Astrocyte (in vitro differentiated cells and primary cell): ENCODE measurements at places on chromosomes 2 and 18.

DNA sequence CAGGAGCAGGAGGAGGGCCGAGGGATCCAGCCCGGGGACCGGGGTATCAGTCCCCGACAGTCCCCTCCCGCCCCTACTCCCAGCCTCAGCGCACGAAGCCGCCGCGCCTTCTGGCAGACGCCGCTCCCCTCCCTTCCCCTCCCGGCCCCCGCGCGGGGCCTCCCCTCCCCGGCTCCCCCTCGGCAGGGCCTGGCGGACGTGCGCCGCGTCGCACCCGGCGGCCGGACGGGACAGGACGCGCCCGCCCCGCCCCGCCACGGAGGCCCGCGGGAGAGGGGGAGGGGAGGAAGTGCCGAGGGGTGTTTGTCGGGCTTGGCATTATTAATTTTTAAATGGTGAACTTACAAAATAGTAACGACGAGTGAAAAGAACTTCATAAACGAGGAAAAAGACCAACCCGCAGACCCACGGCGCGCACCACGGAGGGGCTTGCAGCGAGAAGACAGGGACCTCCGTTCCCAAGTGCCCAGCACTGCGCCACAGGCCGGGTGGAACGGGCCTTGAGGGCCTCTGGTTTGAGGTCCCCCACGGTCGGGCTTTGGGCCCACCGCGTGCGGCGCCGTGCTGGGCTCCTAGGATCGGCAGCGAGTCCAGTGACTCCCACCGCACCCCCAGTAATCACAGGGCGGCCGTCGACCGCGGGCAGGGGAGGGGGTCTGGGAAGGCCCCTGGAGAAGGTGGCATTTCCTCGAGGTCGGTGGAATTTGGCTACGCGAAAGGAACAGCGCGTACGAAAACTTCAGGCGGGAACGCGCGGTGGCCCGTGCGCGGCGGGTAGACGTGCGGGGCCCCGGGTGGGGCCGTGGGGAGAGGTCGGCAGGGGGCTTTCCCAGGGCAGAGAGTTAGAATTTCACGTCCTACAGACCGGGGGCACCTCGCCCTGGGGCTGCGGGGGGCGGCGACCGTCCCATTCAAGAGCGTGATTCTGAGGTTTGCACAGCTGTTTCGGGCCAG is 954 bp upstream of the CTDSP1 start:
- peak; percentile 31 for DNase-seq

DNA sequence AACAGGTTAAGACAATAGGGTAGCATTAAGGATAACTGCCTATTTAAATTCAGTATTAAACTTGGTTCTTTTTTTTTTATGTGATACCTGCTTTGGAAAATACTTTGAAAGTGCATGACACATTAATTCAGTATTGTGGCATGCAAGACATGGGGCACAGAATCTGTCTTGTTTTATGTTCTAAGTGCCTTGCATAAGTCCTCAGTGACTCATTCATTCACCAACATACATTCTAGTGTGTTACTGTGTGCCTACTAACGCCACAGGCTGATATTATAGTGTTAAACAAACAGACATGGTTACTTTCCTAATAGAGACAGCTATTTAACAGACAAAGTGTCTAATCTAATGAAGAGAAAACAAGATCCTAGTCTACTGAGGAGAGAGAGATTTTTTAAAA is 91.7 kb downstream of the GCA start:
- DNase-seq: peak; percentile 6

GRCh38 chr2:129667577-129667976 is 311.9 kb upstream of the RAB6C start:
- DNase-seq: no peak

DNA sequence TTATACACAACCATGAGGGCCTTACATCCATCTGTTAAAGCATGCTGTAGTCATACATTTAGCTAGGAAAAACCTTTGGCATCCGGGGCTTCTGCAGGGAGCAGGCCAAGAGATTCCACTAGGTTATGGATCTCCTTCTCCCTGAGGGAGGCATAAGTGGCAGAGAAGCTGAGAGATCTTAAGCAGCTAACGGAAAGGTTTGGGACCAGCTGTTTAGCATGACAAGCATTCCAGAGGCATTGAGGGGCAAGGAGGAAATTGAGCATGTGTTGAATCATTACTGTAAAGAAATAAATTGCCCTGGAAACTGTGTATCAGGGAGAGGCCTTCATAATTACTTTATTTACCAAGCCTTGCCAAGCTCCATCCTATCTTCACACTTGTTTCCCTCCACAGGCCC is 643.1 kb downstream of the CNTNAP5 start:
- DNase-seq: peak; percentile 4

DNA sequence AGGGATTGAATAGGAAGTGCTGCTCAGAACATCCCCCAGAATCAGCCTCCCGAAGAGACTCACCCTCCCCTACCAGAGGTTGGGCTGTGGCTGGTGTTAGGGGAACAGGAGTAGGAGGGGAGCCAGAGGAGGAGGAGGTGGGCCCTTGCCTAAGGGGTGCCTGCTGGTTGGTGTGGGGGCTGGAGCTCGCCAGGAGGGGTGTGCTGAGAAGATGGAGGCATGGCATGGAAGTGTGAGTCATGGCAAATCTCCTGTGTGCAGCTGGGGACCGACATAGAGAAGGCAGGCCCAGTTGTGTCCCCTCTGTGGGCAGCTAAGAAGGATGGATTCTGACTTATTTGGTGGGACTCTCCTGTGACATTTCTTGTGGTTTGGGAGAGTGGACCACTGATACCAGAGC is 73.7 kb downstream of the DGKD start:
- no peak for DNase-seq

- DNase-seq: no peak
Measured at GRCh38 chr2:181363164-181363563, 94.0 kb upstream of the ITGA4 start.

DNA sequence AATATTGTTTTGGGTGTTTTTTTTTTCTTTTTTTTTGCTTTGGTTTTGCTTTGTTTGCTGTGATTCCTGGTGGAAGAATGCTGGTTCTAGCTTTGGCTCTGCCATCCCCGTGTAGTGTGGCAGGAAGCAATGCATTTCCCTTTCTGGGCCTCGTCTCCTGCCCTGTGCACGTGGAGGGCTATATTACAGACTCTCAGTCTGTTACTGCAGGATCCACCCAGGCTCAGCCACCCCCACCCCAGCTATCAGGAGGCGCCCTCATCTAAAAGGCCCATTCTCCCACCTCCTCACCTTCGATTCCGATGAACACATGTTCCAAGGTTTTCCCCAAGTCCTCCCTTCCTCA is 152.3 kb downstream of the TFCP2L1 start:
- DNase-seq: no peak

- DNase-seq: no peak
Measured at GRCh38 chr18:28808373-28808772, 631.4 kb upstream of the CDH2 start.

DNA sequence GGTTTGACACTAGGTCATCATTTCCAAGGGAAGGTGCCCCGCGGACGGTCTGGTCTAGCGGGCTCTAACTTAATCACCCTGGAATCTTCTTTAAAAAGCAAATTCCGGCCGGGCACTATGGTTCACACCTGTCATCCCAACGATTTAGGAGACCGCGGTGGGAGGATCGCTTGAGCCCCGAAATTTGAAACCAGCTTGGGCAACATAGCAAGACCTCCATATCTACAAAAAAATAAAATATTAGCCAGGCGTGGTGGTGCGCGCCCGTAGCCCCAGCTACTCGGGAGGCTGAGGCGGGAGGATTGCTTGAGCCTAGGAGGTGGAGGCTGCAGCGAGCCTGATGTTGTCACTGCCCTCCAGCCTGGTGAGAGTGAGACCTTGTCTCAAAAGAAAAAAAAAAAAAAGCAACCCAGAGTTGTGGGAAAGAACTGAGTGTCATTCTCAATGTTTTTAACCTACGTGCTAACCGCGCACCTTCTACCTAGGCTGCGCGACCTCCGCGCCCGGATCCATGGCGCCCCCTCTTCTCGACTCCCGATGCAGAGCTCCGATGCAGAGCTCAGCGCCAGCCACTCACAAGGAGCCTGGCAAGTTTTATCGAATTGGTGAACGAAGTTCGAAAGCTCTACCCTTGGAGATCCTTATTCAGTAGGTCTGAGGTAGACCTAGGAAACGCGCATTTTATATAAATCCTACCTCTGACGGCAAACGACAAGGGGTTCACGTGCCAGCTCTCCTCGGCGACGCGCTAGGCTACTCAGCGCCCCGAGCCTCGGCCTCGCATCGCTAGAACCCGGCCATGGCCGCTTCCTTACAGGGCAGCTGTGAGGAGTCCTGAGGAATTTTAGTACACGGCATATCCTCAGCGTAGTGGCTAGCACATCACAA is 888 bp upstream of the TWSG1 start:
- DNase-seq: no peak

DNA sequence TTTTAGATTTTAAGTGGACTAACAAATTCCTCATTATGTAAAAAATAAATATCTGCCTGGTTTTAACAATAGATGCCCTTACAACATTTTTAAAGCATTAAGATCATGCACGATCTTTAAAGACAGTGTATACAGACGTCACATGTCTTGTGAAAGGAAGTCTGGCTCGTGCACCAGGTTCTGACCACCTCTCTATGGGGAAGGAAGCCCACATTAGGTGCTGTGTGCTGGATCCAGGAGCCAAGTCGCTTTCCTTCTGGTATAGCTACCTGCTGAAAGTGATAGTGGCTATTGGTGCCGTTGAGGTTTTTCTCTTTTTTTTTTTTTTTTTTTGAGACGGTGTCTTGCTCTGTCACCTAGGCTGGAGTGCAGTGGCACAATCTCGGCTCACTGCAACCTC is 116.5 kb downstream of the NCK2 start:
- DNase-seq: no peak

GRCh38 chr18:46639386-46639785 is 17.6 kb downstream of the LOXHD1 start:
- no peak for DNase-seq

- peak; percentile 63 for DNase-seq
Measured at GRCh38 chr2:133390156-133390555, 178.1 kb downstream of the NCKAP5 start.

GRCh38 chr2:149470046-149470445 is 117.5 kb downstream of the MMADHC start:
- DNase-seq: no peak

DNA sequence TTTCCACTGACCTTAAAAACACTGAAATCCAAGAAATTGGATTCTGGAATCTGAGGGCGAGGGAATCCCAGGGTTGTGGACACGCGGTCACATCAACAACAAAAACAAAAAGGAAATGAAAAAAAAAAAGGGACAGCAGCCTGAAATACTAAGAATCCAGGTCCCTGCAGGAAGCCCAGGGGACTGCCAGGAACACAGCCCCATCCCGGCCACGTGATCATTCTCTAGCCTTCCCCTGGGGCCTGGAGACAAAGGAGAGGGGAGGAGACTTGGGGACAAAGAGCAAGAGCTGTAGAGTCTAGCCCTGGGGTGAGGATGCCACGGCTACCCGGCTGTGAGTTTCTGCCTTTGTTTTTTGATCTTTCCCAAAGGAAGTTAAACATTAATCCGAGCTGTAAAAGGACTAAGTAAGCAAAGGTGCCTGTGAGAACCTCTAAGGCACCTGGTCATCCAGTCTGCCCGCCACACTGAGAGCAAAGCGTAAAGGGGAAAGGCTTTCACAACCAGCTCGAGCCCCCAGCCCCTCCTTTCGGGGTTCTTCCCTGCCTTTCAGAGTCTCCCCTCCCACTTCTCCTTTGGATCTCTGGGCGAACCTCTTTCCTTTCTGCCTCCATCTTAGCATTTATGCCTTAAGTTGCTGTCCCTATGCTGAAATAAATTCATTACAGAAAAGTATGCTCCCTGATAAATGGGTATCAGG is 57.9 kb upstream of the MSH2 start:
- DNase-seq: peak; percentile 80

DNA sequence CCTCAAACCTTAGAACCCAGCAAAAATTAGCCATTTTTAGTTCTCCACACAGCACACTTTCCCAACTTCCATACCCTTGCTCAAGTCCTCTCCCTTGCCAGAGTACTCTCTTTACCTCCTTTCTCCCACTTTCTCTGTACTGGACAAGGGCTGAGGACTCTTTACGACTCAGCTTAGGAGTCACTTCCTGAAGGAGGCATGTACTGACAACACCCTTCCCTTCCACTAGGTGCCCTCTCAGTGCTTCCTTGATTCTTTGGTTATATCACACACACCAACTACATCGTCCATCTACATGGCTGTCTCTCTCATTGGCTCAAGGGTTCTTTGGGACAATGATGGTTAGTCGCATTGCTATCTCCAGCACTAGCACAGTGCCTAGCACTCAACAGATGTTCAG is 5.2 kb upstream of the C18orf63 start:
- DNase-seq: no peak

DNA sequence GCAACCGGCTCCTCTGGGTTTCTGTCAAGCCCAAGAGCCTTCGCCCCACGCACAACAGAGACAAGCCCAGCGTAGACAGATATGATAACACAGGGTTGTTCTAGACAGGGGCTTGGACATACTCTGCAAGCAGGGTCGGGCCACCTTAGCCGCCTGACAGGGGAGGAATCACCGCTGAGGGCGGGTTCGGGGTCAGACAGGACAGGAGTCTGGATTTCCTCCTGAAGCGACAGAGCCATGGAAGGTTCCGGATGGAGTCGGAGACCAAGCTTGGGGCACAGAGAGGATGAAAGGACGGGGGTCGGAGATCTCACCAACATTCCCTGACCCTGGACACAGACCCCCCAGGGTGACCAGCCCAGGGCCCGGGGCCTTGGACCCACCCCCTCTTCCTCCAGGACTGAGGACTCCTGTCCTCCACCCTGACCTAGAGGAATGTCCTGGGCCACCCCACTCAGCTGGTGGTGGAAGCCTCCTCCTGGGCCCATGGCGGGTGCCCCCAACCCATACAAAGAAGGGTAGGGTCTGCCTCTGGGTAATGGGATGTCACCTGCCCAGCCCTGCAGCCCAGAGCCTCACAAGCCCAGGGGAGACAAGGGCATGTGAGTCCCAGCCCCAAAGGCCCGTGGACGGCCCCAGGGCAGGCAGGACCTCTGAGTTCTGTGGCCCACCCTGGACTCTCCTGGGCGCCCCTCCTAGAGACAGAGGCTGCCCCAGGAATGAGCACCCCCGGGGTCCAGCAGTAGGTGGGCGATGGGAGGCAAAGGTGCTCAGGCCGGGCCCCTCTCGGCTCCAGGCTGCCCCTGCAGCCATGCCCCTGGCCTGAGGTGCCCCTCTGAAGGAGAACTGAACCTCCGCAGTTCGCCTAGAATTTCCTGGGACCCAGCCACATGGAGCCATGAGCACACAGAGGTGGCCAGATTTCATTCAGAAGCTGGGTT is 44.1 kb upstream of the GPC1 start:
- DNase-seq: no peak

GRCh38 chr2:172085460-172086159 is at the start of gene DLX1:
DLX1 (plus strand) TSS chr2:172085507; CDS start chr2:172085678, 171 bp downstream.
- no peak for DNase-seq

- no peak for DNase-seq
Measured at GRCh38 chr2:106782681-106783080, 103.3 kb downstream of the ST6GAL2 start.

GRCh38 chr2:183059561-183059960 is 19.0 kb upstream of the DUSP19 start:
- peak; percentile 89 for DNase-seq

- DNase-seq: peak; percentile 56
Measured at GRCh38 chr2:213251618-213252017, 32.6 kb upstream of the SPAG16 start.

DNA sequence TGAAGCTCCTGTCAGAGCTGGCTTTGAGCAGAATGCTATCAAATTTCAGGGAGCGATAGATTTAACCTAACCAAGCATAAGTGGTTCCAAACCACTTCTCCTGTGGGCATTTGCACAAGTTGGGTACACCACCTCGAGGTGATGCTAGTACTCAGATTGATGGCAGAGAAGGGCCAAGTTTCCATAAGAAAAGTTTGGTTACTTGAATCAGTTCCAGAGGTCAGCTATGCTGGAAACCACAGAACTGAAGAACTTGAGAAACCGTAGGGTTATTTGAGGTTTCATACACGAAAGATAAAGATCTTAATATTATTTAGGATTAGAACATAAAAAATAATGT is 238.2 kb upstream of the SOX11 start:
- no peak for DNase-seq
